ENCODE measurements at places on chromosomes 11 and 22.

DNA sequence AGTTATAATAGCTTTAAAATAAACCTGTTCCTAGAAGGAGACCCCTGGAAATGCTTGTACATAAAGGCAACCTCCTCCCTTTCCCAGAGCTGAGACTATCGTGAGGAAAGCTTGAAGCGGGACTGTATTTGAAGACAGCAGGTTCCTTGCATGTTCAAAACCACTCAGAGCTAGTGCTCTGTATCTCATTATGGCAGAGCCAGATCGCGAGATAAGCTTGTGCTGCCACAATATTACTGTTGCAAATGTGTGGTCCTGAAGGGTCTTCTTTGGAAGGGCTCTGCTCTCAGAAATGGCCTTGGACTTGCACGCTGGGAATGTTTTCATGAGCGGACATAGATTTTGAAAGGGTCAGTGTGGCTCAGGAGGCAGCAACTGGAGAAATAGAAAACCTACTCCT lies 168.2 kb downstream of the KIRREL3 start:
- no peak for DNase-seq

DNA sequence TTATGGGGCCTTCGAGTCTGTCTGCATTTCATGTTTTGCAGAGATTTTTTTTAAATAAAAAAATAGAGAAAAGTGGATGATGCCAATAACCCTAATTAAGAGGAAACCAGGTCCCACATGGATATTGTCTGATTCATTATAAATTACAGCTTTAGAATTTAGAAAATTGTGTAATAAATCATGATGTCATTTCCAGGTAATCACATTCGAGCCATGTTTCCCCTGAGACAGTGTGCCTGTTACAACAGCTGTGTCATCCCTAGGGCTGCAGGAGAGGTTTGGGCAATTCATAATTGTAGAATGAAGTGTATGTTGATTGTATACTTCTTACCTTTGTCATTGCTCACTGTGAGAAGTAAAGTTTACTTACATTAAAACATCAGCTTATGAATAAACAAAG lies 38.3 kb downstream of the NCAM1 start:
- DNase-seq = no peak

GRCh38 chr11:1371836-1372465 lies 17.8 kb upstream of the BRSK2 start:
- DNase-seq = no peak

DNA sequence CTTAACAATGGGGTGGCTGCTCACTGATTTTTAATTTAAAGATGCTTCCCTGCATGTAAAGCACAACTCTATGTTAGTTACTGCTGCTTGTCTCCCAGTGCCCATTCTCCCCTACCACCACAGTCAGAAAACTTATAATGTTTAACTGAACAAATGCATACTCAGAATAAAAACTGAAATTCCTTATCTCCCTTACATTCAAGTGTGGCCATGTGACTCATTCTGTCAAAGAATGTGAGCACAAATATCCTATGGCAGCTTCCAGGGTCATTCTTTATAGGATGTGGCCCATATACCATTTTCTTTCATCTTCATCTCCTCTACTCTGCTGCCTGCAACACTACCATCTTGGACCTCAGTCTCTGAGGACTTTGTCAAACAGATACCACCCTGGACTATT lies 374.8 kb downstream of the DYNC2H1 start:
- DNase-seq = no peak

- no peak for DNase-seq
These were observed 27.5 kb downstream of the TRMU start for GRCh38 chr22:46362934-46363515.
